ENCODE measurements at places on chromosomes 12 and 14. TPM values are rescaled to one million over a fixed set of nuclear protein-coding genes. Genes with fewer than 3 reads are reported as not detected.
A peak's percentile ranks its signal among the peaks of the same experiment; 100 is the strongest.

C14orf93 gene
- total RNA-seq, result 4.7 TPM

ZBTB39 gene
- 5.2 TPM for total RNA-seq

SERPINA5 gene
- total RNA-seq, result not detected

CLEC4D gene
- total RNA-seq, result not detected

WASHC4 gene
- 47.0 TPM for total RNA-seq

HRK gene
- total RNA-seq, result not detected

DNA sequence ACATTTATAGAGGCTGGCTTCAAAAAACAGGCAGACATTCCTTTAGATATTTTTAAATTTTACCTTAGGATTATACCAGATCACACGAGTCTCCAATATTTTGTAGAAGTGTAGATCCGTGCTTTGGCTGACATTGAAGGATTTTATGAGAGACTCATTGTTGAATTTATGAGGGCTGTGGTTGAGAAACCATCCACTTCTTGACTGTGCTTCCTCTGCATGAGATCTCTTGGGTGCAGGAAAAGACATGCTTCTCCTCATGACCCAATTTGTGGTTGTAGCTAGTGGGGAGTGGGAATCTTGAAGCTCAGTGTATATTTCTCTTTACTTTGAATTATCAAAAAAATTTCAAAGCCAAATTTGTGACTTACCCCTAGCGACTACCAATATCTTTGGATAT, 36.7 kb upstream of the NKX2-8 start:
- no peak for DNase-seq

DNA sequence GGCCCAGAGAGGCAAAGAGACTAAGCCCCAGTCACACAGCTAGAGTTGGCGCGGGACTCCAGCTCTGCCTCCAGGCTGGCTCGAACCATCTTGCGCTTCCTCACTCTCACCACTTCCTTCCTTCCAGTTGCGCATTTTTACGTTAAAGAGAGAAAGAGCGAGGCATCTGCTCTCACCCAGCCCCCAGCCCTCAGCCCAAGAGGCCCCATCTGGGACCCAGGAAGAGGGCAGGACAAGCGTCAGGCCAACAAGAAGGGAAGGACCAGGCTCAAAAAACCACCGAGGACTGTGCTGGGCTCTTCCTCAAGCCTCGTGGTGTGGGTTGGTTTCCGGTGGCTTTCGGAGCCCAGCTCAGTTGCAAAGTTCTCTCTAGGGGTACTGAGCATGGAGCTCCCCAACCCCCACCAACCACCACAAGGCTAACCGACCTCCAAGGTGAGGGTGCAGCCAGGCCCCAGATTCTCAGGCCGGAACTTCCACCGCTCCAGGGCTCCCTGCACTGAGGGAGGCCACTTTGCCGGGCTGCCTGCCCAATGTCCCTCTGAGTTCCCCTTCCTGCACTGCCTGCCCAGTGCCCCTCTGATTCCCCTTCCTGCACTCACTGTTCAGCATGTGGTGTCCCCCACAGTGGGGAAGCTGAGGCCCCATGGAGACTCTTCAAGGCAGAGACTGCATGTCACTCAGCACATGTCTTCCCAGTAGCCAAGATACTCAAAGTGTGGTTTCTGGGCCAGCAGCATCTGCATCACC, 35.9 kb downstream of the TESC start:
- DNase-seq, result no peak

- DNase-seq, result no peak
Measured at GRCh38 chr12:125050446-125050845, 14.8 kb upstream of the AACS start.

- DNase-seq, result peak; percentile 49
Measured at GRCh38 chr14:67265131-67265530, 23.9 kb downstream of the PALS1 start.

Data from IMR-90 (cell line).